ENCODE measurements at places on chromosomes 2 and 18.

DNA sequence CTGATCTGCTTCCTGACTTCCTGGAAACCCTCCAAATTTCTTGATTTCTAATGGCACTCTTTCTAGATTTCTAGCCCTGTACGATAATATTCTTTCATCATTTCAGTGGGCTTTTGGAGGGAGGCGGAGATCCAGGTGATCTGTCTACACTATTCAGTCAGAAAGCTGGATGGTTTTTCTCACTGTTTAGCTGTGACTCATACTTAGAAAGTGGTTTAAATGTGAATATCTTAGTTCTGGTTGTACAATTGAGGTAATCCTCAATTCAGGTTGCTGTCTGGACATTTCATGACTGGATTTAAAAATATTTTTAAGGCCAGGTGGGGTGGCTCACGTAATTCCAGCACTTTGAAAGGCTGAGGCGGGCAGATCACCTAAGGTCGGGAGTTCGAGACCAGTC, 20.8 kb downstream of the SEH1L start:
- no peak for DNase-seq

DNA sequence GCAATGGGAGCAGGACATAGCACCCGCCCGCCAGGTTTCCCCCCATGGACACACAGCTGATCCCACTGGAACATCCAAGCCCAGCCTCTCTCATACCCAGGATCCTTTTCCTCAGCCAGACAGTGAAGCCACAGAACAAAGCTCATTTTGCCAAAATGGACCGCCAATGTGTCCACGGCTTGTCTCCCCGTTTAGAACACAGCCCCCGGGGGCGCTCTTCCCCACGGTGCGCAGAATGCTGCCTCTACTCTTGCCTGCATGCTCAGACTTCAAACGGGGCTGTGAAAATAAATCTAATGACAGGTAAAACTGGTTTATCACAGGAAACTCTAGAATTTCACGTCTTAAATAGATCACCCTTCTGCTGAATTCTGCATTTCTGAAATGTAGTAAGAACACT, 548.5 kb upstream of the ID2 start:
- DNase-seq = no peak

- DNase-seq = no peak
Observed at GRCh38 chr2:42847596-42848151, 55.3 kb upstream of the HAAO start.

GRCh38 chr18:29217124-29217915, 1040.4 kb upstream of the CDH2 start:
- DNase-seq = no peak

DNA sequence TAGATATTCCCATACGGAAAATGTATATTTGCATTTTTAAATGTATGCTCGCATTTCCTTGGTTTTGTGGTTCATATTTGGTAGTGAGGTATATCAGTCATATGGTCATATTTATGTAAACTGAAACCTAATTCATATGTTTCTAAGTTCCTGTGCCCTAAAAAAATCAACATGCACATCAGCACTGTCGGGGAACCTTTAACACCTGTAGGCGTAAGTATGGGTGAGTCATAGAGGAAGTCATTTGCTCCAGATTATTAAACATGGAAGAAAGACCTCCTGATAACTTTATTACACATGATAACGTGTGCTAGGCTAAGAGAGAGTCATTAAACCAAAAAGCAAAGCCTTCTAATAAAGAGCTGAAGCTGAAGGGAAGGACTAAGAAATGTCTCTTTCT, 437.7 kb downstream of the NRXN1 start:
- DNase-seq = no peak

DNA sequence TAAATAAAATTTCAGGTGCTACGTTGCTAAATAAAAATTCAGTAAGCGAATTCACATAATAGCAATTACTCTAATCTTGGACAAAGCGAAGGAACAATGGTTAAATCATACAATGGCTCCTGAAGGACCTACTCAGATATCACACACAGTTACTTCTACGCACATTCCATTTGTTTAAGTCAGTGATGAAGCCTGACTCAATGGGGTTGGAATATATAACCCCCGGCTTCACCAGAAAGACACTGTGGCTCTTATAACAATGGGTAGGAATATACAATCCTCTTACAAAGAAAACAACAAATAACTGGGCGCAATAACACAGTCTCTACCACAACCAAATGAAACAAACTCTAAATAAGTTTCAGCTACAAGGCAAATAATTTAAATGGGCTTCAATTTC, 349.5 kb downstream of the IRS1 start:
- DNase-seq = no peak

GRCh38 chr18:55861266-55861665, 273.3 kb upstream of the TCF4 start:
- DNase-seq = no peak

- DNase-seq = no peak
Observed at GRCh38 chr18:51044928-51045585, 15.0 kb downstream of the SMAD4 start.

- DNase-seq = no peak
Observed at GRCh38 chr18:63832470-63832869, 55.0 kb upstream of the SERPINB2 start.

DNA sequence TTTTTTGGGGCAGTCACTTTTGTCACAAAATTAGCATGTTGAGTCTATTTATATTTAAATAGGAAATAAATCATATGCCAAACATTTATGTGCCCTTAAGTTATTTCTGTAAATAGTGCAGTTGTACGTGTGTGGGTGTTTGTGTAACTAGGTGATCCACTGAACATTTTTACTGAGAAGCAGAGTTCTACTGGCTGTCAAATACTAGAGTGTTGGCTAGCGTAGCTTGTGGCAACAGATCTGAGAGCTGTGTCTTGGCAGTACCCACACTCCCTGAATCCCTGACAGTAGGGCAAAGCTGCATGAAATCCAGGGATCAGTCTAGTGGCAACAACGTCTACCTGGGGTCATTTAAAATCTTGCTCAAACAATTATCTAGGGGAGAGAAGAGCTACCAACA, 273.1 kb upstream of the SLC8A1 start:
- no peak for DNase-seq

DNA sequence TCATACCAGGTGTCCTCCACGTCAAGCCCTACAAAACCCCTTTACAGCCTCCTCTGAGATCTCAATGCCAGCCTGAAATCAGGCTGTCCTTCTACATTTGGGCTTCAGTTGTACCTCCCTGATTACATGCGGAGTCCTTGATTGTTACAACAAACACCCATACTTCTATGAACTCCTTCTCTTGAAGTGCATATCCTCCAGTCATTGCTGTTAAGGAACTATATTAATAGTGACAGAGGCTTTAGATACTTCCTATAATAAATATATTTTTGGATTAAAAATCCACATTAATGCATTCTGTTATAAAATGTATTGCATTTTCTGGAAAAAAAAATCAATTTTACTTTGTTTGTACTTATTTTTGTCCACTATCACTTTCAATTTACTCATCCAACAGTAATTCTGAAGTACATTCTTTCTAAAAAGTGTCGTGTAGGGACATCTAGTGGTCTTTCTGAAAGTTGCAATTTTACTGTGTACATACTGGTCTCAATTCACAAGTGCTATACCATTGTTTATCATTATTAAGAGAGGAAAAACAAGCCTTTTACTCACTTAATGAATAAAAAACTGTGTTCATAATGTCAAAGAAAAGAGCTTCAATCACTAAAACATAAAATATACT, 316.4 kb downstream of the DSEL start:
- DNase-seq = no peak

GRCh38 chr18:36181441-36181840, 5.9 kb upstream of the MOCOS start:
- no peak for DNase-seq

GRCh38 chr2:48454504-48454903, 75.5 kb upstream of the STON1 start:
- DNase-seq = no peak

GRCh38 chr2:127173057-127173456, 47.0 kb downstream of the CYP27C1 start:
- no peak for DNase-seq

DNA sequence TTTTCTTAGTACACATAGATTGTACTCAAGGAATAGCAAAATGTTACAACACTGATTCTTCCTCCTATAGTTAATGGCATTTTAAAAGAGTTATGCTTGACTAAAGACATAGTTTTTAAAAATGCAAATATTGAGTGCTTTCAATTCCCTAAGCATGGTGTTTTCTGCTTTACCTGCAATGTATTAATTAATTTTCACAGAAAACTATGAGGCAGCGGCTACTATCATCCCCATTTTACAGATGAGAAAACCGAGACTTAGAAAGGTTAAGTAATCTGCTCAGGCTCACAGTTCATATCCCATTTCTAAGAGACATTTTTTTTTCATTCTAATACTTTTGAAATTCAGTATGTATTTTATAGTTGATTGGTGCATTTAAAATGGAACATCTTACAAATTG, 38.0 kb downstream of the BMP10 start:
- DNase-seq = no peak

GRCh38 chr2:207952564-207953345, 72.6 kb downstream of the PLEKHM3 start:
- DNase-seq = no peak

DNA sequence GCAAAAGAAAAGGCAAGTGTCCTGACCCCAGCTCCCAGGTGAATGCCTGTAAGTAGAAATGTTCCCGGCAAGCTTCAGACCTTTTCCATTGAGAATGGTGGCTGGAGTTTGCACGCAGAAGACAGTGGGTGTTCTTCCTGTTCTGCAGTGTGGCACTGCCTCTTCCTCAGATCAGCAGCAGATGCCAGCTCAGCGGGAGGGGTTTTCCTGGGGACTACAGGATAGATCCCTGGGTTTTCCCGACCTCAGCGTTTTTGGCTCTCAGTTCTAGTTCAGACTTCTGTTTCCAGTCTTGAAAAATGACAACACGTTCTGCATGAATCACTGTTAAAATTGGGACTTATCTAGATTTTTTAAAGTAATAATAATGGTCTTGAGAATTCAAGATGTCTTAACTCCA, 39.2 kb downstream of the GRHL1 start:
- DNase-seq = no peak

GRCh38 chr2:232873292-232873908, 3.3 kb downstream of the SNORC start:
- DNase-seq = no peak

DNA sequence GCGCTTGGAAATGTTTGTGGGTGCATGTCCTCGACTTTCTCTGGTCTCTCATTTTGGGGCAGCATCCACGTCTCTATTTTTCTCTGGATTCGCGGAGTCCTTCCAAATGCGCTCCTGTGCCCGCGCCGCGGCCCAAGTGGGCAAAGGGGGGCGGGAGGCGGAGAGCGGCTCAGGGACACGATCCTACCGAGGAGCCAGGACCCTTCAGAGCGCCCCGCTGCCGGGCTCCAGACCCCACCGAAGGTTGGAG, 990 bp downstream of the EPAS1 start:
- peak; percentile 19 for DNase-seq

DNA sequence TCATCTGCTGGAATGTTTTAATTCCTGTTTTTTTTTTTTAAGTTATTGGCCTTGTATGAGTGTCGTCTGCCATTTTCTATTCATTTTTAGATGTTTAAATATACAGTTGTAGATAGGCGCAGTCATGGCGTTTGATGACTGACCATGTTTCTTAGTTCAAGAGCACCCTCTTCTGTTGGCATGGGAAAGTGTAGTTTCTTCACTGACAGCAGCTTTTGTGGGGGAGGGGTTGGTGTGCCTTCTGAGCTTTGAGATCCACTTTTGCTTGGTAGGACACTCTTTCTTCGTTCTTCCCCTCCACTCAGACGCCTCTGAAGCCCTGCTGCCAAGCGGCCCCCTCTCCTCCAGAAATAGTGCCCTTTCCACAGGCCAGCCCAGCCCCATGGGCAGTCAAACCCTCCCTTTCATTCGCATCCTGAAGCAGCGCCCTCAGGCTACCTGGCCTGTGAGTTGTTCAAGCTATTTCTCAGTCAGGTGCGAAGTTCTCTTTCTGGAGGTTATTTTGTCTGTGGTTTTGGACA, 492.0 kb downstream of the TNS1 start:
- peak; percentile 56 for DNase-seq

DNA sequence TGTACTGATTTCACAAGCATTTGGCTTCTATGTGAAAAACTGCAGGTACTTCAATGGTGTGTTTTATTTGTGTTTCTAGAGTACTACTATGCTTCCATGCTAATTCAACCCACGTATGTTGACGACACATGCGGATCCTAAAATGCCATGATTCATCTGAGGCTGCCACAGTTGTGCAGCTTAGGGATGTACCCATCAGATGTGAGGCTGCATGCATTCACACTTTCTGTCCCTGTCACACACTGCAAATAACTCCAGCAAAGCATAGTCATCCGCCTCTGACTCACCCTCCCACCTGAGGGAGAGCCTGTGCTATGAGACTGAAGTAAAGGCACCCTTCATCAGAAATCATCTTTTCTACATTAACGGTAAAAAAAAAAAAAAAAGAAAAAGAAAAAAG, 22.1 kb upstream of the SERTAD2 start:
- DNase-seq = no peak

- no peak for DNase-seq
Observed at GRCh38 chr2:232927032-232927792, 57.1 kb downstream of the SNORC start.

DNA sequence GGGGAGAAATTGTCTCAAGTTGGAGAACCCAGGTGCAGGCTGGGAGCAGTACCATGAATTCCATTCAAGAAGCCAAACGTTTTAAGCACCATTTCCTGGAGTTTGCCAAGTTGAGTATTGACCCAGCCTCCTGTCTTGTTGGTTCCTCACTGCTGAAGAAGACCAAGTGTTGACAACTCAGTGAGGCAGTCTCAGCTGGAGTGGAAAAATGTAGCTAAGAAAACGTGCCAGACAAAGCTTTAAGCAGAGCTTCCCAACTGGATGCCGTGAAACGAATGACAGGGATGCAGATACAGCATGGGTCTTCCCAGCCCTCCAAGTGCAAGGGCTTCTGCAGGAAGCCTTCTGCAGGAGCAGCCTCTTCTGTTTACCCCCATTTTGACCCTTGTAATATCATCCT, 778 bp upstream of the INPP1 start:
- no peak for DNase-seq

DNA sequence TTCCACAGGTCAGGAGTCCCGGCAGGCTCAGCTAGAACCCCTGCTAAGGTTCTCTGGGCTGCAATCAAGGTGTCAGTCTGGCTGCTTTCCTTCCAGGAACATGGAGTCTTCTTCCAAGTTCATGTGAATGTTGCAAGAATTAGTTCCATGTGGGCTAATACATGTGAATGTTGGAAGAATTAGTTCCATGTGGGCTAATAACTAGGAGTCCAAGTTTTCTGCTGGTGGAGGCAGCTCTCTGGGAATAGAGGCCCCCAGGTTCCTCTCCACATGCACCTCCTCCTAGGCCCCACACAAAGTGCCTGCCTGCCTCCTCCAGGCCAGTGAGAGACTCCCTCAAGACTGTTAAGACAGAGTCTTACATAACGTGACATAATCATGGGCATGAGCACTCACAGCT, 140.8 kb upstream of the SLC35G4 start:
- DNase-seq = no peak
